ENCODE measurements at places on chromosomes 5 and 9.

DNA sequence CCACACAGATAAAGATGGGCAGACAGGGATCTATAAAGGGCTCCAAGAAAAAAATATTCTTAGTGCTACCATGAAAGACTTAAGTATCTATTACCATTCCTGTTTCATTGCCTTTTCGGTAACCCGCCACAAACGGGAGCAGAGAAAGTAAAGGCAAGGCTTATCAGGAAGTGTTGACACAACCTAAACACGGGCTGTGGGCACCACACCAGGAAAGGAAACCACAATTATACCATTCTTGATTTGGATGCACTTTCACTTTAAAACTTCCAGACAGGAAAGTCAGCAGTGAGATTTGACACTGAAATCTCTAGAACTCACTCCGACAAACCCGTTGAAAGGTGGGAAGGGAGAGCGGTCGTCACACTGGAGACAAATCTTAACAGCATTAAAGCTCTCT, 6.5 kb downstream of the TLE1 start:
- DNase-seq = no peak

GRCh38 chr5:69509212-69509611, 16.6 kb downstream of the OCLN start:
- DNase-seq = no peak

- DNase-seq = no peak
Observed at GRCh38 chr5:14184725-14185124, 41.6 kb downstream of the TRIO start.

DNA sequence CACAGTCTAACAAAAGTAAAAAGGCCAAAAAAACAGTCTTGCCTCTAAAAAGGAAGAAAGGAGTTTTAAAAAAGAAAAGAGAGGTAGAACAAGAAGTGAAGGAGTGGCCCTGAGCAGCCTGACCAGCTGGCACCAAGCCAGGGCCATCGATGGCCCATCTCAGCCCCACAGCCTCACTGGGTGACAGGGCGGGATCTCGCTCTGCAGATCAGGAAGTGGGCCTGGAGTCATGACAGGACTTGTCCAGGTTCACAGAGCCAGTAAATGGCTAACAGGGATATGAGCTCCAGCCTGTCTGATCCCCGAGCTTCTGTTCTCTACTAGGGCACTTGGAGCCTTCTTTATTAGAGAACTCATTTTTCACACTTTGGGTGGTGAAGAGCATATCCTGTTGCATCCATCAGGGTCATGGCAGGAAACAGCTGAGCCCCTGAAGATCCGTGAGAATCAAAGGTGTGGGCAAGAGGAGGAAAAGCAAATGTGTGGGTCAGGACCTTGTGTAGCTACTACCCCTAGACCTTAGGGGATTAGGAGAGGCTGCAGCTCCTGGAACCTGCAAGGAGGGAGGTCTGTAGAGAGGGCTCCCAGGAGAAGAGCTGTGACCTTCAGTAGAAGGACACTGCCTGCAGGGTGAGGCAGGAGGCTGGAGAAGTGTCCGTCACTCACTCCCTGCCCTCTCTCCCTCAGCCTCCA, 299.0 kb upstream of the MSX2 start:
- no peak for DNase-seq

GRCh38 chr9:16664211-16664610, 206.3 kb downstream of the BNC2 start:
- DNase-seq = no peak

DNA sequence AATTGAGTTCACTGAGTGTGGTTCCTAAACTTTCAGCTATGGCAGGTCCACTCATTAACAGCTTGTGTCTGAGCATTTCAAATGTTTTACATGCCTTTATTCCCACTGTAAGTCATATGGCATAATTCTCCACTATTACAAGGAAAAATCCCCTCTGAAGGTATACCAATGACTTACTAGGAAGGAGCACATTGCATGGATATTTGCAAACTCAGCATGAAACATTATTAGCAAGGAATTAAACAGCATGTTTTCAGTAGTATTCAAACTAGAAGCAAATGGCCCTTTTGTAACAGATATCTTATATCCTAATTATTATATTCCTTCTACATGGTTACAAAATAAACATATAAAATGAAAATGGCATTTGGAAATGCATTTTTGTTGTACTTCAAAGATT, 566.4 kb upstream of the CCNG1 start:
- DNase-seq = no peak

- no peak for DNase-seq
Observed at GRCh38 chr5:141848744-141849414, 29.3 kb downstream of the PCDH1 start.

DNA sequence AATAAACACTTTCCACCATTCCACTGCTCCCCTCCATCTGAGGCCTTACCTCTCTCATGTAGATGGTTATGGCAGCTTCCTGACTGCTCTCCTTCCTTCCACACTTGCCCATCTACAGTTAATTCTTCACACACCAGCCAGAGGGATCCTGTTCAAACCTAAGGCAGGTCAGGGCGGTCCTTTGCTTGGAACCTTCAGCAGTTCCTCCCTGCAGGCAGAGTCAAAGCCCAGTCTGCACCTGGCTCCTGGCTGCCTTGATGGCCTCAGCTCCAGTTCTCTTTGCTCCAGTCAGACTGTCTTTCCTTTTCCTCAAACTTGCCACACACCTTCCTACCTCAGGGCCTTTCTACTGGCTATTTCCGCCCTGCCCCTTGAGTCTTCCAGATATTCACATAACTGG, 30.2 kb upstream of the NR3C1 start:
- DNase-seq = no peak

DNA sequence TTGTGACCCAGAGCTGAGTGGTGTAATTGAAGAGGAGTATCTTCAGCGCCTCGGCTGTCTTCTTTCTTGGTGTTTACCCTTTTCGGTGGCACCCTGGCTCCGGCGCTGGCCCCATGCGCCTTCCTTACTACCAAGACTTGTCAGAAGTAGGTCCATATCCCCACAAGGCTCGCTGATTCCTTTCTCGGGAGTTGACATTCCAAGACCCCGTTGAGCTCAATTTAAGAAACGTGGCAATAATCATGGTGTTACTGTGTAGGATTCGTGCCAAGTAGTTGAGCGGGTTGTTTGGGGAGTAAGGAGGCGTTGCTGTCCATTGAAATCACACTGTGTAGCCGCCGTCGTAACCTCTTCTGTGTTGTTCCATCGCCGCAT, 795 bp downstream of the NDUFAF2 start:
- no peak for DNase-seq

DNA sequence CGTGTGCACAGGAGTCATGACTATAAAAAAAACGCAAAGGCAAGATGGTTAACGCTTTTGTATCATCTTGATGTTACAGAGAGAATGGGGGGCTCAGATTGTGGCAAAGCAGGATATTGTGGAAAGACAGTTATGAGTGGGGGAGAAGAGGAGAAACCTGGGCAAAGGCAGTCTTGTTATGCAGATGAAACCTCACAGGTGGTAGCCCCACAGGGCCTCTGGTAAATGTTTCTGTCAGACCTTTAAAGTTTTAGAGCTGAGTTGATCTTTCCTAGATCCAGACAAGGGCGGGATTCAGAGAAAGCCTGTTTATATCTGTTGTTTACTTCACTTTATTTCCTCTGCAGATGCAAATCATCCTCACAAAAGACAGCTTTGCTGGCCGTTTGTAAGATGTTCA, 55.2 kb downstream of the C9orf85 start:
- DNase-seq = no peak

DNA sequence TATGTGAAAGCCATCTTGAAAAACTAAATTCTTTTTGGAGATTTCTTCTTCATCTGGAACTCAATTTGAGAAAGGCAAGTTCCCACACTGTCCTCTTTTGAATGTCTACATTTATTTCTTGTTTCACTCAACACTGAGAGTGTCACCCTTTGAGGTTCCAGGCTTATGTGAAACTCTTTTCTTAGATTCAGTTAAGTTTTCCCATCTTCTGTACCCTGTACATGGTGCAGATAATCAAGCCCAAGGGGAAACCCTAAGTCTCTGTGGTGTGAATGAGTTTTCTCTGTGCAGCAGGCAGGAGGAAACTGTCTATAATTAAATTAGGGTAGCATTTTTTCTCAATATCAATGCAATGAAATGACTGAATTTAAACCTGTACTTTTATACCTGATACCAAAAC, 72.3 kb upstream of the PRLR start:
- DNase-seq = no peak

GRCh38 chr5:179870403-179870903, 11.8 kb upstream of the MRNIP start:
- no peak for DNase-seq

DNA sequence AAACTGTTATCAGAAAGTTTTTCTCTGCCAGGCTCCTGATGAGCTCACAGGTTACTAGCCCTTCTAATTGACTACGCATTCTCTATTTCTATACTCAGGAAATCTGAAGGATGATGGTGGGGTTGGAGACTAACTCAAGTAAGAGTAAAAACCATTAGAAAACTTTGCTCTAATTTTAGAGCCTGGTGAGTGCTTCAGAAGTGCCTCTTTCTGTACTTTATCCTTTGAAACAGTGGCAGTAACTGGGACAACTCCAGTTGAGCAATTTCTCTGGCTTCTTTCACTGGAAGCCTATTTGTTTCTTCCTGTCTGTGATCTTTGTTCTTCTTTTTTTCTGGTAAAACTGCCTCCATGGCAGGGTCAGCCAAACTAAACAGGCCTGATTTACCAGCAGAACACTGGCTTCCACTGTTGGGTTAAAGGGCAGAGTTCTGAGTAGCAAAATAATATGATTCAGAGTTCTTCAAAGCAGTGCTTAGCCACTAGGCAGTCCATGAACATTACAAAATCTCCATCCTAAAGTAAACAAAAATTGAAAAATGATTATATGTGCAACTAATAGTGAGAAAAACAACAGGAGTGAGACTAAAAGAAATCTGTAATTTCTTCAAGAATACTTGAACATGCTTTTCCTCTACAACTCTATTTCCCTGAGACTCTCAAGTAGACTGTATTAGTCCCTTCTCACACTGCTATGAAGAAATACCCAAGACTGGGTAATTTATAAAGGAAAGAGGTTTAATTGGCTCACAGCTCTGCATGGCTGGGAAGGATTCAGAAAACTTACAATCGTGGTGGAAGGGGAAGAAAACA, 79.8 kb downstream of the MROH2B start:
- no peak for DNase-seq

DNA sequence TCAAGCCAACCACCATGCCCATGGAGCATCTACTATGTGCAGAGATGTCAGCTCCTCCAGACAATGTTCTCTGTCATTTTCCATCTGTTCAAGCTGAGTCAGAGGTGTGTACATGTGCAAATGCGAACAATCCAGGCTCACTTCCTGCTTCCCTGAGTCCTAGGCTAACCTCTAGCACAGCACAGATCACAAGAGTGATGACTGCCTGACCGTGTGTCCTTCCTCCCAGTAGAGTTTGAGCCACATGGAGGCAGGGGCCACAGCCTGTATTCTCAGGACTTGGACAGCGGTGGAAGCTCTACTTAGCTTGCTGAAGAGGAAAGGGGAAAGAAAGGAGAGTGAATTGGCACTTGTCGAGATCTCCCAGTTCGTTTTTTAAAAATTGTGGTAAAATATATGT, 87.2 kb downstream of the KCNIP1 start:
- no peak for DNase-seq

GRCh38 chr5:154466147-154466546, 11.9 kb downstream of the HAND1 start:
- no peak for DNase-seq

- peak; percentile 71 for DNase-seq
Observed at GRCh38 chr9:95494416-95495371, 22.1 kb downstream of the PTCH1 start.

GRCh38 chr9:77475641-77476473, 172.3 kb downstream of the GNA14 start:
- DNase-seq = no peak
